Activated CD8-positive, alpha-beta memory T cell treated with anti-CD3 and anti-CD28 coated beads, Interleukin-2, amount 10 ng/mL, durations not matched to agents 7 days and 5 days (primary cell): ENCODE measurements at places on chromosomes 11 and 22.

DNA sequence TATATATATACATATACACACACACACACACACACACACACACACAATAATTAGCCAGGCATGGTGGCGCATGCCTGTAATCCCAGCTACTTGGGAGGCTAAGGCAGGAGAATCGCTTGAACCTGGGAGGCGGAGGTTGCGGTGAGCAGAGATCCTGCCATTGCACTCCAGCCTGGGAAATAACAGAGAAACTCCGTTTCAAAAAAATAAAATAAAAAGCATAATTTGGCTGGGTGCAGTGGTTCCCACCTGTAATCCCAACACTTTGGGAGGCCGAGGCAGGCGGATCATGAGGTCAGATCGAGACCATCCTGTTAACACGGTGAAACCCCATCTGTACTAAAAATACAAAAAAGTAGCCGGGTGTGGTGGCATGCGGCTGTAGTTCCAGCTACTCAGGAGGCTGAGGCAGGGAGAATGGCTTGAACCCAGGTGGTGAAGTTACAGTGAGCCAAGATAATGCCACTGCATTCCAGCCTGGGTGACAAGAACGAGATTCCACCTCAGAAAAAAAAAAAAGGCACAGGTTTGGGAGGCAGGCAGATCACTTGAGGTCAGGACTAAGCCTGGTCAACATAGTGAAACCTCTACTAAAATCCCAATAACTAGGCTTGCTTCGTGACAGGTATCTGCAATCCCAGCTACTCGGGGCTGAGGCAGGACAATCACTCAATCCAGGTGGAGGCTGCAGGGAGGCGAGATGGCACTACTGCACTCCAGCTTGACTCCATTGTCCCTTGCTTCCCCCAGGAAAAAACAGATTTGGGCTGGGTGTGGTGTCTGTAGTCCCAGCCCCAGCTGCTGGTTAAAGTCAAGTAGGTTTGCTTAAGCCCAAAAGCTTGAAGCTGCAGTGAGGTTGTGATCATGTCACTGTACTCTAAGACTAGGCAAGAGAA lies 11.8 kb upstream of the WDR74 start:
- DNase-seq: no peak

DNA sequence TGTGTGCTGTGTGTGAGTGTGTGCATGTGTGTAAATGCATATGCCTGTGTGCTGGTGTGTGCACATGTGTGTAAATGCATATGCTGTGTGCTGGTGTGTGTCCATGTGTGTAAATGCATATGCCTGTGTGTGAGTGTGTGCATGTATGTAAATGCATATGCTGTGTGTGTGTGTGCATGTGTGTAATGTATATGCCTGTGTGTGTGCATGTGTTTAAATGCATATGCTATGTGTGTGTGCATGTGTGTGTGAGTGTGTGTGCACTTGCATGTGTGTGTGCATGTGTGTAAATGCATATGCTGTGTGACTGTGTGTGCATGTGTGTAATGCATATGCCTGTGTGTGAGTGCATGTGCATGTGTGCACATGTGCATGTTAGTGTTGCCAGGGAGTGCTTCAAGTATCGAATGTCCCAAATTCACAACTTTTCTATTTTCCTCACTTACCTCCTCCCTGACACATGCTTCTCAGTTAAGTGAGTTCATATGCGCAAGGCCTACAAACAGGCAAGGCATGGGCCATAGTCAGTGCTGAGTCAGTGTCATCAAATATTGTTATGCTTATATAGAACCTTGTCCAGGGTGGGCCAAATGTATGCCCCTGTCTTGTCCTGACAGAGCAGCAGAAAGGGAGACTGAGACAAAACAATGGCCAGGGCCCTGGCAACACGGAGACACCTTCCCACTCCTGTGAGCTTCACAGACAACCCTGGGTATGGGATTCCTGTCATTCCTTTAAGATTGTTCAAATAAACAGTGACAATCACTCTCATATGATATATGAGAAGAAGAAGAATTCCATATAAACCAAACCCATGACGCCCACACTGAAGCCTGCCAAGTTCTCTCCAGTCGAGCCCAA lies 38.6 kb downstream of the GGTLC2 start:
- no peak for DNase-seq

DNA sequence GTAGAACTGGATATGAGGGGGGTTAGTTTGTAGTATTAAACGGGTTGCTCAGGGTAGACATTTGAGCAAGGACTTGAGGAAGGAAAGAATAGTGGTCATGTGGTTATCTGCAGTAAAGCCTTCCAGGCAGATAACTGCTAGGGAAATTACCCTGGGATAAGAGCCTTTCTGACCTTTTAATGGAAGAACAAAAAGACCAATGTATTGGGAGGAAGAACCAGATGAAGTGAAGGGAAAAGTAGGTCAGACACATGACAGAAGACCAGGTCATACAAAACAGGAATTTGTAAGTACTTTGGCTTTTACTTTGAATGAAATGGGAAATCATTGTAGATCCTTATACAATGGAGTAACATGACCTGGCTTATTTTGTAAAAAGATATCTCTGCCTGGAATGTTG lies 241.9 kb upstream of the CTSC start:
- DNase-seq: no peak

GRCh38 chr11:7603031-7603781 lies 70.1 kb downstream of the CYB5R2 start:
- DNase-seq: no peak

DNA sequence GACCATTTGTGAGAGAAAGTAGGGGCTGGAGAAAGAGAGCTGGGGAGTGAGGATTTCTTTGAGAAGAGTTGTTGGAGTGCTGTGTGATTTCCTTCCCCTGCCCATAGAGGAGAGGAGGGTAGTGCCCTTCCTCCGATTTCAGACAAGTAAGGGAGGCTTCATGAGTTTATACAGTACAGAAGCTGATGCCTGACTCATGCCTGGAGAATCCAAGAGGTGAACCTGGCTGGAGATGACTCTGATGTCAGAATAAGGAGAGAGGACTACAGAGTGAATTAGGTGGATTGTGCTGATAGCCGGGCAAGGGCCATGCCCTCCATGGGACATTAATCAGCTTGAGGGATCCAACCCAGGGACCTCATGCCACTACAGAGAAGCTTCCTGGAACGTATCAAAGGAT lies 91.6 kb downstream of the FAR1 start:
- DNase-seq: no peak

- DNase-seq: no peak
Observed at GRCh38 chr11:68509066-68509465, 48.5 kb downstream of the PPP6R3 start.

DNA sequence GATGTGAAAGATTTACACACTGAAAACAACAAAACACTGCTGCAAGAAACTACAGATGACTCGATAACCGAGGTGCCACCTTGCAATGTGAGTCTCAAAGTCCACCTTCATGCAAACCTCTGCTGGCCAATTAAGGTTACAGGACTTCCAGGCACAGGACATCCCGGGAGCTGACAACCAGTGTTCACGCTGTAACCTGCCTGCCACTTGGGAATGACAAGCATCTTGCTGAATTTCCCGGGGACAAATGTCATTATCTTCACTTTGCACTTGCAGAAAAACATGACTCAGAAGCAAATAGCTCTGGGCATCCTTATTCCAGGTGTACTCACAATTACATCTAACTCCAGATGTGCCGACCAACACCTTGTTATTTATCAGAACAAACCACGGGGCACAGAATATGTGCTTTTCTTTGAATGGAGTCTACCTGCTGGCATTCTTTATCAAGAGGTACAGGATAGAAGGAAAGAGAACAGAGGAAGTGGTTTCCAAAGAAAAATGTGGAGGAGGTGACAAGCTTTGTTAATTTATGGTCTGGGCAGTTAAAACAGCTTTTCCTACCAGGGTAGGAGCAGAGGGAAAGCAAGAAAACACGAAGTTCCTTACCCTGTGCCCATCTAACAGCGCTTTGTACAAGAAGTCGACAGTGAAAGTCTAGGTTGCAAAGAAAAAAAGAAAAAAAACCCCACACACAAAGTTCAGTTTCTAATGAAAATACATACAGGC lies 72.3 kb downstream of the SHANK2 start:
- DNase-seq: no peak

DNA sequence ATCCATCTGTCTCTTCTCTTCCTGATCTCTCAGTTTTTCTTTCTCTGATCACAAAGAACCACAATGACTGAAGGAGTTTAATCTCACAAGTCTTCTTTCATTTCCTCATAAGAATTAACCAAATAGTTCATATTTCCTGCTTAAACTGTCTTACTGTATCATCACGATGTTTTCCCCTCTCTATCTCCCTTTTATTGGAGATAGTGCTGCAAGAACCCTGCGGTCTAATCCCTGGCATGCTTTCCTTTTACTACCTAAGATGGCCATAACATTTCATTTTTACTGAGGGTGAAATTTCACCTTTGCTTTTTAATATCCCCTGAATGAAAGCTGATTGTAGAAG lies 28.9 kb downstream of the CARD18 start:
- no peak for DNase-seq

DNA sequence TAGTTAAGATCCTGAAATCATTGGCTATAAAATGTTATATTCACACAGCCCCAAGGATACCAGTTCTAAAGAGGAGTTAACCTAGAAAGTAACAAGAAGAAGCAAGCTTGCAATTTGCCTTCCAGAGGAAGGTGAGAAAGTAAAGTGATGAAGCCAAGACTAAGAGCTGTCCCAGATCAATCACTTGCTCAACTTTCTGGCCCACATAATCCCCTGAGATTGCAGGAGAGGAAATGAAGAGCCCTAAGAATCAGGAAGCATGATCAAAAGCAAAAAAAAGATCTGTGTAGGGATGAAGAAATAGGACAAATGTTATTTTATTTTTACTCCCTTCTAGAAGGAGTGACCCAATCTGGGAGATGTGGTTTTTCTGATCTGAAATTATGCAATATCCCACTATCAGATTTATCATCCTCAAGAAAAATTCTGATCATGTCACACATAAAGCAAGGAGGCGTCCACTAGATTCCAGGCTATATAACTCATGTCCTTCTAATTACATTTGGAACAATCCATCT lies 180.3 kb upstream of the GUCY1A2 start:
- DNase-seq: no peak

GRCh38 chr22:39439170-39439569 lies 17.6 kb upstream of the MGAT3 start:
- no peak for DNase-seq

DNA sequence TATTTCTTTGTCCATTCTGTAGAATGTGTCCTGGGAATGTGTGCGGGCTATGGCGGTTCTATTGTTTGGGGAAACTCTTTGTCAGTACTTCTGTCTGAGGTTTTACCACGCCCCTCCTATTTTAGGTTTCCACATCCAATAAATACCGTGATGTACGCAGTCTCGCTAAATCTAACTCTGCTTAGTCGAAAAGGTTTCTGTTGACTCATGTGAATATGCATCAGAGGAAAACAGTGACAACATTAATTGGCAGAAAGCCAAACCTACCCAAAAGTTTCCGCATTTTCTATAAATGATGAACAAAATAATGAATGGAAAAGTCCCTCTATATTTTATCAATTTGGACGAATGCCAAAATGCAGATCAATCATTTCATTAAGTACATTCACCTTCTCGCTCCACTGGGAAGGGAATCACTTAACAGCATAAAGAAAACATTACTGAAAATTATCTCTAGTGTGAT lies 143.4 kb downstream of the MAML2 start:
- no peak for DNase-seq

GRCh38 chr11:110069158-110069737 lies 23.9 kb upstream of the ZC3H12C start:
- peak; percentile 52 for DNase-seq
